ENCODE measurements at places on chromosomes 4 and X.
A peak's percentile ranks its signal among the peaks of the same experiment; 100 is the strongest.

DNA sequence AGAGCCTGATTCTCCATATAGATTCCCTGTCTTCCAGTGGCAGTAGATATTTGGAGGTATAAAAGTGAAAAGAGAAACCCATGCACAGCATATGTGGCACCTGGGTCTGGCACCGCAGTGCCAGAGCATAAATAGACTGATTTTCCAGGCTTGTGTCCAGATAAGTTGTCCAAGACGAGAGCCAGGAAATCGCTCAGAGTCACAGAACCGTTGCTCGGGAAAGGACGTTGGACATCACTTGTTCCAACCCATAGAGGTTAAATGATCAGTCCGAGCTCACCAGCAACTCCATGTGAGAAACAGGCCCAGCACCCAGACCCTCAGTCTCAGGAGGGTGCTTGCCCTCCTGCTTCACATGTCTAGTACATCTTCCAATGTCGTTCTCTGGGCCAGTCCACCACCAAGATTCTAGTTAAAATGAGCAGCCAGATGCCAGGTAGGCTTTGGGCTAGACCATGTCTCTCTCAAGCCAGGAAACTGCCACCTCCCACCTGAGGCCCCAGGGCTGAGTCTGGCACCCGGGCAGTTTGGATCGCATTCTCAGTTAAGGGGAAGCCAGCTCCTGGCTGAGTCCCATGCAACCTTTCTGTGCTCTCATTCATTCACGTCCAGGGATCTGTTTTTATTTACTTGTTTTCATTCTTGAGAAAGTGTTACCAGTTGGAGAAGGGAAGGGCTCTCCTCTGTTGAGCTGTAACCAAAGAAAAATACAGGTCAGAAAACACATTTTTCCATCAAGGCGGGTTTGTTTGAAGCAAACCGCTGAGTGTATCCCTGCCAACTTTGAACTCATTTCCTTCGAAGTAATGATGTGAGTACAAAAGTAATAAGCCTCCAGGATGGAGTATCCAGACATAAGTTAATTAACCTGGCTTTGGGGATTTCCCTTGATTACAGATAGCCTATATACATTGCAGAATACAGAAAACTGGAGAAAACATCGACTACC, 91.7 kb downstream of the PHOX2B start:
- DNase-seq = no peak

GRCh38 chr4:61293707-61294400, 93.7 kb downstream of the ADGRL3 start:
- no peak for DNase-seq

DNA sequence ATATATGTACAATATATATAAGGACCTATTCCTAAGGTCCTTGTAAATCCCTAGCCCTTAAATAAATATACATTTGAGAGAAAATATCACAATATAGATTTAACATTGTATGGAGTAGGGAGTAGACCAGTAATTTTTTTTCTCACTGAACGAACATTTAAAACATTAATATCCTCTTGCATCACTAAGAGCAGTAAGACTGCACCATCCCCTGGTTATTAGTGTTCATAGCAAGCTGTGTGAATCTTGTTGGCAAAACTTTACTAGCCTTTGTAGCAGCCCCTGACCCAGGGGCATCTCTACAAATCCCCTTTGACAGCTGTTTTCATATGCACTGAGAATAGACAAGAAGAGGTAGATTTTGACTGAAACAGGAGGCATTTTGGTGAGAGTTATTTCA, 146.5 kb downstream of the IL1RAPL2 start:
- DNase-seq = no peak

GRCh38 chr4:8315435-8316250, 46.1 kb downstream of the HTRA3 start:
- no peak for DNase-seq

DNA sequence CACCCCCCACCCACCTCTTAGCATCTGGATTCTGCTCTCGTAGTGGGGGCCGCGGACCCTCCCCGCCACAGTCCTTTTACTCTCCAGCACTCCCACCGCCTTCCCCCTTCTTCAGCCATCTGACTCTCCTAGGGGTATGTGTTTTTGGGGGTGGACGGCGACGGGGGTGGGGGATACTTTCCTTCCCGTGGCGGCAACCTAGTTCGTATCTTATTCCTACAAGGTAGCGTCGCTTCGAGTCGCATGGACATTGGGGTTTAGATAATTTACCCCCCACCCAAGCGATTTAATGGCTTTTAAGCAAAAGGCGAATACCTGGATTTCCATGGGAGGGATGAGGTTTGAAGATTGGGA, 1.3 kb upstream of the BCORL1 start:
- no peak for DNase-seq

DNA sequence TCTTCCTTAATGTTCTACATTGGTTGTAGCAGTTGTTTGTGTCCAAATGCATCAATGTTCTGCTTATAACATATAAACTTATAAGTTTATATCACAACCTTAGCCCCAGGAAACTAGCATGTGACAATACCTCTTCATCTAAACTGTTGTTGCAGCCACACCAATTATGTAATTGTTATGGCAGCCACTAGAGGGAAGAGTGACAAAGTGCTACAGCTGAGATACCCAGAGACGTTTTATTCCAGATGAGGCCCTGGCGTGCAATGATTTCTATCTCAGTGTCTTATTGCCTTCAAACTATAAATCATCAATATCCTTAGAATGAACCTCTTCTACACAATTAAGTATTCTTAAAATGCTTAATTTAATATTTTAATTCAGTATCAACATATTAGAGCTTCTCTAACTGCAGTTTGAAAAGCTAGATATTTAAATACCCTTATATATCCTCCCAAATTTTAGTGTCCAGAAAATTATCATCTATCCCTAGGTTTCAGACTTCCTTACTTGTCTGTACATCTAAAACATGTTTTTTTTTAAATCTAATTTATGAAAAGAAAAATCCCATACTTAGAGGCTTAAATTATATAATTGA, 171.6 kb downstream of the PCDH10 start:
- DNase-seq = no peak

DNA sequence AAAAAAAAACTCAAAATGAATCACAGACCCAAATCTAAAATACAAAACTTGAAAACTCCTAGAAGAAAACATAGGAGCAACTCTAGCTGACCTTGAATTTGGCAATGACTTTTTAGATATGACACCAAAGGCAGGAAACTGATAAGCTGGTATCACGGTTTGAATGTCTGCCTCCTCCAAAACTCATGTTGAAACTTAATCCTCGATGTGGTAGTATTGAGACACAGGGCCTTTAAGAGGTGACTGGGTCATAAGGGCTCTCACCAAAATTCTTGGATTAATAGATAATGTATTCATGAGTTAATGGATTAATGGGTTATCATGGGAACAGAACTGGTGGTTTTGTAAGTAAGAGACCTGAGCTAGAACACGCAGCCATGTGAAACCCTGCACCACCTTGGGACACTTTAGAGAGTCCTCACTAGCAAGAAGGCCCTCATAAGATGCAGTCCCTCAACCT, 40.5 kb downstream of the FRYL start:
- no peak for DNase-seq

DNA sequence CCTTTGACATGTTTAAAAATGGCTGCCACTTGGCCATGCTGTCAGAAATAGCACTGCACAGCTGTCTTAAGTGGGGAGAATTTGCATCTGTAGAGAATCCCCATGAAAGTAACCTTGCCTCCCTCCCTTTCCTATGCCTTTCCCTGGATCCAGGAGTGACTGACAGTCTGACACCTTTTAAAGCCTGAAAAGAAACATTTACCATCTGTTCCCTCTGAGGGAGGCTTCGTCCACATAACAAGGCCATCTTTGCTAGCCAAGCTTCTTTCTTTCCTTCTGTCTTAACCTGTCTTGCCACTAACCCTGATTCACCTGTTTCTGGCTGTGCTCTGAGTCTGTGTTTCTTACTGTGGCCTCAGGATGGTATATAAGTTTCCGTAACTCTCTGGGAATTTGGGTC, 21.3 kb upstream of the AADAT start:
- DNase-seq = no peak

DNA sequence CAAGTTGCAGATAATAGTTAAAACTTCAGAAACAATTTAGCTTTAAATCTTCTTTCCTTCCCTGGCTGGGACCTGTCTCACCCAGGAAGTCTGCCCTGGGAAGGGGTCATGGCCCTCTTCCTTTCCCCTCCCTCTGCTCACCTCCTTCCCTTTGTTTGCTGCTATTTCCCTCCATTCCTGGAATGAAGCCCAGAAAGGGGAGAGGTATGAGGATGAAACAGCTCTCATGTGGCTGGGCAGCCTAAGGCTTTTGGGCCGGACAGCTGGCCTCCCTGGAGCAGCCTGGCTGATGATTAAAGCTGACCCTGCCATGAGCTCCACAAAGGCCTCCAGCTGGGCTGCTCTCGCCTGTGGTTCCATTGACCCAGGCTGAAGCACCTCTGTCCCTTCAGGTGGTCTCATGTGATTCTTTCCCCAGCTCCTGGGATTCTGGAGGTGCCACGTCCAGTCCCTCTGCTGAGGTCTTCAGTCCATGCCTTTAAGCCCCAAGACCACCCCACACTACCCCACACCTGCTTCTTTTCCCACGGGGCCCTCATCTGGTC, 202.1 kb downstream of the PTTG2 start:
- DNase-seq = no peak

GRCh38 chr4:151291485-151291884, 14.5 kb downstream of the PRSS48 start:
- no peak for DNase-seq

GRCh38 chrX:18582910-18583493, 88.9 kb downstream of the RS1 start:
- DNase-seq = no peak

GRCh38 chrX:115958687-115959359, 211.7 kb upstream of the AGTR2 start:
- DNase-seq = no peak

- peak; percentile 73 for DNase-seq
Observed at GRCh38 chr4:48779095-48779997, 733 bp downstream of the FRYL start.

- no peak for DNase-seq
Observed at GRCh38 chr4:73527196-73527595, 45.7 kb downstream of the AFM start.

DNA sequence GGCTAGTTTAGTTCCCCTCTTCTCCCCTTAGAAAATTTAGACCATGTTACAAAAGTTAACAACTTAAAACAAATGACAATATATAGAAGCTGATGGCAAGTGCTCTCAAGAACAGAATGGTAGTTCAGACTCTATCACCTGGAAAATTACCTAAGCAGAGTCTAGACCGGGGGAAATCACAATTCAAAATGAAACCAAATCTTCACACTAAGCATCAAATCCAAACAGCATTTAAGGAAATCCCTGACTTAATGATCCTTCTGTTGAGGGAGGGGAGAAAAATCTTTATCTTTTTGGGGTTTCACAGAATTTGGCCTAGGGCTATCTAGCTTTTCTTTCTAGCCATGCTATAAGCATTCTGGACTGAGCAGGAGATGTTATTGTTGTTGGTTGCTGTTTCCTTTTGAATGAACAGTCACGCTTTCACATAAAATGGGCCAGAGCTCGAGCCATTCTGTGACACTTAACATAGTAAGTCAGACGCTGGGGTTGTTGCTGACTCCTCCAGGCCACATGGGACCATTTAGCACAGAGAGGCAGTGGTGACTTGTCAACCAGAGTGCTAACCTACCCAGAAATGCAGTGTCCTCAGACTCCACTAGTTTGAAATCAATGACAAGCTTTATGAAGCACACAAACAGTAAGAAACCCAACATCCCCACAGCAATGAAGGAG, 16.0 kb upstream of the LSM6 start:
- no peak for DNase-seq

DNA sequence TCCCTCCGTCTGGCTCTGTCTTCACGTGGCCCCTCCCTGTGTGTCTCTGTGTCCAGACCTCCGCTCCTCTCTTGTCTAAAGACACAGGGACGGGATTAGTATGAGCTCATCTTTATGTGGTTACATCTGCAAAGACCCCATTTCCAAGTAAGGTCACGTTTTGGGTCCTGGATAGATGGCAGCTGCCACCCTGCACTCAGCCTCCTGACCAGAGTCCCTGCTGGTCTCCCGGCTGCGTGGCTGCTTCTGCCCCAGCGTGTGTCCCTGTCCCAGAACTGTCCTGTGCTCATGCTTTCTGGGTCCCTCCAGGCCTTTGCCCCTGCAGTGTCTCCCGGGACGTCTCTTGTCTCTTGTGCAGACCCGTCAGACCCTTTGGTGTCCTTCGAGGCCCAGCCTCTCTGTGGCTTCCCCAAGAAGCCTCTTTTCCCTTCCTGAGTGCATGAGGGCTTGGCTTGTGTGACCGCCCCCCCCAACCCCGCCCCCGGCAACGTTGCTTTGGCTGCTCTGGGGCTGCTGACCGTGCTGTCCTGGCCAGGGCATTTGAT, 107.3 kb downstream of the PSAPL1 start:
- DNase-seq = no peak

DNA sequence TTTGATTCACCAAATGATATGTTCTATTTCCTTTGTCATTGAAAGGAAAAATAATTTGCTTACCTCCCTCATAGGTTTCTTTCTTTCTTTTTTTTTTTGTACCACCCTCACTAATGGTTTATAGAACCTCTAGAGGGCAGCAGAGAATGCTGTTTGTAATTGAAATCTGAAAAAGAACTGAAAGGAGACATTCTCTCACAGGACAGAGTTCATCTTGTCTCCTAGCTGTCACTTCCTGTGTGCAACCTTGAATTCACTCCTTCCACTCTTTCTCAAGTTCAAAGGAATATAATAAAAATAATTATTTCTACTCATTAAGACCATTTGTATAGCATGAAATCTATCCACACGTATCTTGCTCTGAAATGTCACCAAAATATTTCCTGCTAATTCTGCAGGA, 51.0 kb downstream of the GUCY1B1 start:
- DNase-seq = peak; percentile 24

DNA sequence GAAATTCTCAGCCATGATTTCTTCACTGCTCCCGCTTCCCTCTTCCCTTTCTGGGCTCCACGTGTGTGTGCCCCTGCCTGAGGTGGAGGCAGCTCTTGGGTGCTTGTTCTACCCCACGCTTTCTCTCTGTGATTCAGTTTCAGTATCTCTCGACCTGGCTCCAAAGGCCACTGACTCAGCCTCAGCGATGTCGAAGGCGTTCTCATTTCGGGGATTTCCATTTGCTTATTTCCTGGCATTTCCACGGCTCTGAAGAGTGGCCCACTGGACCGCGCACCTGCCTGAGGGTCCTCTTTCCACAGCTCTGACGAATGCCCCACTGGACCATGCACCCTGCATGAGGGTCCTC, 52.4 kb downstream of the GAK start:
- no peak for DNase-seq

DNA sequence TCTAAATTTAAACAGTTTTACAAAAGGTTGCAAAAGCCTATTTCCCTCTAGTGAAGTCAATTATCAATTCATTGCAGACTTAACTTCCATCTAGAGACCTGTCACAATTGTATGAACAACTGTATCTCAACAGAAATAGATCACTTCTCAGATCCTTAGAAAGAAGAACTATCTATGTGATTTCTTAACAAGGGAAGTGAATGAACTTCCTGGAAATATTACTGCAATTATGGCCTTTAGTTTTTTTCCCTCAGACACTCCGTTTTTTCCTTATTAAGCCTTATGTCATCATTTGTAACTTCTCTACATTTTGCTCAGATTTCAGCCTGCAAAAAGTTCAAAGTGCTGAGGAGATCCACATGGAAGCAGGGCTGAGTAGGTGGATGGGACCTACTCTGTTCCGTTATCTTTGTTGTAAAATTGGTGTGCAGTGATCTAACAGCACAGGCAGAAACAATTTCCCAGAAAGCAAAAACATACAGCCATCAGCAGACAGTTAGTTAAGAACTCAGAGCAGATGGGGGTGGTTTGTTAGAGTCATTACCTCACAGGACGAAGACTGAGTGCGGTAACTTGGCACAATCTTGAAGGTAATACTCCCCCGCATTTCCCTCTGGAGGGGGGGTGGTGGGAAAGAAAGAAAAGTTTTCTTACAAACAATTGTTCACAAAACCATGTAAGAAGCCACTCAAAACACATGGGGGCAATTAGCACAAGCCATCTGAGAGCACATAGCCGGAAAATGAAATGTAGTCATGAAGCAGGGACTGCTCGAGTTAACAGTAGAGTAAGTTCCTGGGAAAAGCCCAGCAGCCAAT, 112.3 kb downstream of the NYX start:
- DNase-seq = no peak
